ENCODE measurements at places on chromosomes 16 and 17.

GRCh38 chr17:68394608-68395331, 62.5 kb downstream of the WIPI1 start:
- no peak for DNase-seq

- no peak for DNase-seq
These were observed 119.5 kb downstream of the PARN start for GRCh38 chr16:14510581-14510938.

GRCh38 chr17:11176549-11176948, 64.5 kb upstream of the SHISA6 start:
- DNase-seq = no peak

GRCh38 chr17:31511195-31511578, 119.7 kb downstream of the RAB11FIP4 start:
- DNase-seq = no peak

GRCh38 chr17:21524211-21524591, 148.0 kb downstream of the KCNJ12 start:
- DNase-seq = no peak

DNA sequence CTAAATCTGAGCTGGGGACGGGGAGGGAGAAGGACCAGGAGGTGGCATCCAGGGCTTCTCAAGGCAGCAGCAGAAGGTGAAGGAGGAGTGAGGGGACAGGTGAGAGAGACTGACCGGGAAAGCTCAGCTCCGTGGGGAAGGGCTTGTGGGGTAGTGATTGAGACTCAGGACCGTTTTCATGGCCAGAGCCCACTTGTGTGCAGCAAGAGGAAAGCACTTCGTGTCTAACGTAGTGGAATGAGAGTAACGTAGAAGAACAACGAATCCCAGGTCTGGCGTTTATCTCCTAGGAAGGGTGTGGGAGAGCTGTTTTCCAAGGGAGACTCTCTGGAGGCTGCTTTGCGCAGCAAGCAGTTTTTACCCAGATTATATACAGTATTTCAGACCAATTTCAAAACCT, 1.3 kb upstream of the CDH3 start:
- DNase-seq = no peak

- no peak for DNase-seq
These were observed 20.0 kb upstream of the WFIKKN2 start for GRCh38 chr17:50815400-50815799.

DNA sequence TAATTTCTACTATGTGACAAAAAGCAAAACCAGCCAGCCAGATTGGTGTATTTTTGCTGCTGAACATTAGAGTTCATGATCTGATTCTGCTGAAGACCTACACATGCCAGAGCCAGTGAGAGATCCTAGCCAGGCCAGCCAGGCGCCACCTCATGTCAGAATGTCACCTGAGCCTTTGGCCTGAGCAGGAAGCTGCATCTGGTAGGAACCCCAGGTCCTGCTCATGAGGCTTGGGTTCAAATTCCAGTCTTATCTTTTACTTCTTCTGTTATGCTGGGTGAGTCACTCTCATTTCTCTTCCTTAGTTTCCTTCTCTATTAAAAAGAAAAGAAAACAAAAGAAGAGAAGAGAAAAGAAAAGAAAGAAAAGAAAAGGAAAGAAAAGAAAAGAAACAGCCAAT, 585.1 kb upstream of the CDH5 start:
- no peak for DNase-seq

GRCh38 chr17:66713533-66714042, 121.3 kb upstream of the CACNG5 start:
- no peak for DNase-seq

DNA sequence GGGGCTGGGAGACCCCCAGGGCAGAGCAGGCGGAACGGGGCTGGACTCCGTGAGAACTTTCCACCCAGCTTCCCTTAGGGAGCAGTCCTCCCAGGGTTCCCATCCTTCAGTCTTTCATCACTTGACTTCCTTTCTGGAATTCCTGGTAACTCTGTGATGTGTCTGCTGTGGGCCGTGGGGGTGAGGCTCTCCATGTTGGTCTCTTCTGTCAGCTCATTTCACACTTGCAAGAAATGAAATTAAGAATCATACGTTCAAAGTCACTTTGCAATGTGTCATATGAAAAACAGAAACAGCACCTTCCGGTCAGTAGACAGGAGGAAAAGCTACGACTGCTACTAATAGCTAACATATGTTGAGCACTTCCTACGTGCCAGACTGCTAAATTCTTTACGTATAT, 5.4 kb upstream of the BBS2 start:
- peak; percentile 48 for DNase-seq

DNA sequence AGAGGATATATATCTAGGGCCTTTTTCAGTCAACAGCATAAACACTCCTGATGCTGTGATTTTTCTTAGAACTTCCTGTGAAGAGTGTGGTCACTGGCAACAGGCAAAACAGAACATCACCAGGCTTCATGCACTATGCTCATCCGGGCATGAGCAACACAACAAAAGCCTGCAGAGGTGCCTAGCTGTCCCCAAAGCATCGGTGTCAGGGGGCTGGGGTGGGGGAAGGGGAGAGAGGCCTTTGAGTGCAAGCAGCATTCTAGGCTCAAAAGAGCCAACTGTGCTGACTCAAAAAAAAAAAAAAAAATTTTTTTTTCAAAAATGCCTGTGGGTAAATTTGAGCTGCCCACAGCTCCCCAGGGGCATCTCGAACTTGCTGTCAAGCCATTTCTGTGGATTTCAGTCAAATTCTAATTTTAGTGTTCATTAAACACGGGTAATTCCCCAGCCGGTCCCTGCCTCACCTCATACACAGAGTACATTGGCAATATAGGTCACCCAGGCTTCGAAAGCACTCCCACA, 194.6 kb upstream of the DYNLRB2 start:
- no peak for DNase-seq

DNA sequence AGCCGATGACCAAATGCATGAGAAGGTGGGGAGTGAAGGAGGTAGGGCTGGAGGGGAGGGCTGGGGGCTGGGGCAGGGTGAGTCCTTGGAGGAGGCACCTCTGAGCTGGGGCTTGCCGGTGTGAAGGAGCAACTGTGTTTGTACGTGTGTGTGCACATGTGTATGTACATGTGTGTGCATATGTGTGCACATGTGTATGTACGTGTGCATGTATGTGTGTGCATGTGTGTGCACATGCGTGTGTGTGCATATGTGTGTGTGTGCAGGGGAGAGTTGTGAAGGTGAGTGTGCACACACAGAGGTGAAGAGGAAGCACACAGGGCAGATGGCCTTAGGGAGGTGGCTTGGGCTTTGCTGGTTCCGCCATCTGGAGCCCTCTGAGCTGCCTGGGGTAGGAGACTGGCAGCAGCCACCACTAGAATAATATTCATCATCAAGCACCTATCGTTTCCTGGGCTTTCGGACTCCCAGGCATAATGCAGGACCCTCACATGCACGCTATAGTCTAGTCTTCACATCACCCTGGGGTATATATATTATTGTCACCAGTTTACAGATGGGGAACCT, 120.9 kb upstream of the CDC42EP4 start:
- no peak for DNase-seq

GRCh38 chr16:11572301-11572995, 14.3 kb downstream of the LITAF start:
- no peak for DNase-seq

GRCh38 chr16:57245472-57246113, 534 bp downstream of the ARL2BP start:
- DNase-seq = no peak

DNA sequence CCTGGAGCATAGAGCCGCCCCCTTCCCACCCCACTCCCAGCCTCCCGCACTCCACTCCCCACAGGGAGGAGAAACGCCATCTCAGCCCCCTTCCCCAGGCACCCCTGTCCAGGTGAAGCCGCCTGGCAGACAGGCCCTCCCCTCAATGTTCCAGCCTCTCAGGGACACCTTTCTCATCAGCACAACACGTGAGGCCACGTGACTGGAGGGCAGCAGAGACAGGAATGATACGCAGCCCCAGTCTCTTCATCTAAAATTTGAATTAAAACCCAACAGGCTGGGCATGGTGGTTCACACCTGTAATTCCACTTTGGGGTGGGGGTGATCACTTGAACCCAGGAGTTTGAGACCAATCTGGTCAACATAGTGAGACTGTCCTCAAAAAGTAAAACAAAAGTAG, 20.2 kb upstream of the AATK start:
- DNase-seq = no peak

GRCh38 chr17:50533720-50534148, 1.2 kb downstream of the EPN3 start:
- no peak for DNase-seq

- no peak for DNase-seq
These were observed 27.2 kb upstream of the TOB1 start for GRCh38 chr17:50893183-50893993.

DNA sequence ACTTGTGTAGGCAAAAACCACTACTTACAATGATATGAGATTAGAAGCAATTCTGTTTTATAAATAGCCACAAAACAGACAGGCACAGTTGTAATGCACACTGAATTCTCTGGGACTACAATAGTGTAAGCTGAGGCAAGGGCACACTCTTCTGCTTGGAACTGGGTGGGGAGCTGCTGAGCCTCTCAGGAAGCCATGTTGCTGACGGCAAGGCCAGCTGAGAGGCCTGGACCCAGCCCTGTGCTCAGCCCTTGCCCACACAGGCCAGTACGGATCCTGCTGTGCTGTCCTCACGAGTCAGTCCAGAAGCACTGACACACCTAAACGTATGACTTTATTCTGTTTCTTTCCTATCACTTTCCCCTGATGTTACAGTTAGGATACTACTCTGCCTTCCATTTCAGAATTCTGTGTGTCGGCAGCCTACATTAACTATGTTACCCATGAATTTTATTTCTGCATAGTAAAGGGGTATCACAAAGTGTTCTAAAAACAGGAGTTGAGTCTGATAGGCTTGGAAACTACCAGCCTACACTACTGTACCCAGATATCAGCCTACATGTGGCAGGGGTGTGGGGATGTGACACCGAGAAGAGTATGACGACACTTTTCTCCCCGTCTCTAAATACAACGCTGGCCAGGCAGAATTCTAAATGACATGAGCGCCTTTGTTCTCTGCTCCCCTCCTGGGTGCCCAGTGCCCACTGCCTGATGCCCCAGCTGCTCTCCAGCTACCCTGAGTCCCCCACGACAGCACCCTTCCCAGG, 41.1 kb upstream of the FAAP100 start:
- DNase-seq = no peak

DNA sequence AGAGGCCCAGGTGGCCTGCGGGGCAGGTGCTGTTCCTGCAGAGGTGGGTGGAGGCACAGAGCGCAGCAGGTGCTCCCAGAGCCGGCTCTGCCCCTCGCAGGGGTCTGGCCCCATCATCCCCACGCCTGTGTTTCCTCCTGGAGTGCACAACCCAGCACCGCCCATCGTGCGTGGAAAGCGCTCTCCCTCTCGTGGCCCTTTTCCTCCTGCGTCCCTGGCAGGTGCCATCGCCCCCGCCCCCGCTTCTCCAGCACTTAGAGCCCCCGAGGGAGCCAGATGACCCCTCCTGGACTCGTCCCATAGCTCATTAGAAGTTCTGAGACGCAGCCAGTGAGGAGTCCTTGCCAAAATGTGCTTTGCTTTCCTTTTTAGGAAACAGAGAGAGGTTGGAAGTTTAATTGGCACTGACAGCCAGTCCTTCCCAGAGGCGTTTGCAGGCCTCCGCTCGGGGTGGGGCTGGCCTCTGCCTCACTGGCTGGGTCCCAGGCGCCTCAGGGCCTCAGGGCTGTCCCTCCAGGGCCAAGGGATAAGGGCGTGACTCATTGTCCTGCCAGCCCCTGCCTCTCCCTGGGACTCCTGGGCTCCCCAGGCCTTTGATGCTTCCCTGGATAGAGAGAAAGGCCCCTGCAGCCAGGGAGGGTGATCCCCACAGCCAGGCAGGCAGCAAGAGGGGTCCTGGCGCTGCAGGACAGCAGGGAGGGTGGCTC, 32.2 kb upstream of the CHMP6 start:
- no peak for DNase-seq

GRCh38 chr16:13359835-13360234, 458.4 kb downstream of the SHISA9 start:
- no peak for DNase-seq

DNA sequence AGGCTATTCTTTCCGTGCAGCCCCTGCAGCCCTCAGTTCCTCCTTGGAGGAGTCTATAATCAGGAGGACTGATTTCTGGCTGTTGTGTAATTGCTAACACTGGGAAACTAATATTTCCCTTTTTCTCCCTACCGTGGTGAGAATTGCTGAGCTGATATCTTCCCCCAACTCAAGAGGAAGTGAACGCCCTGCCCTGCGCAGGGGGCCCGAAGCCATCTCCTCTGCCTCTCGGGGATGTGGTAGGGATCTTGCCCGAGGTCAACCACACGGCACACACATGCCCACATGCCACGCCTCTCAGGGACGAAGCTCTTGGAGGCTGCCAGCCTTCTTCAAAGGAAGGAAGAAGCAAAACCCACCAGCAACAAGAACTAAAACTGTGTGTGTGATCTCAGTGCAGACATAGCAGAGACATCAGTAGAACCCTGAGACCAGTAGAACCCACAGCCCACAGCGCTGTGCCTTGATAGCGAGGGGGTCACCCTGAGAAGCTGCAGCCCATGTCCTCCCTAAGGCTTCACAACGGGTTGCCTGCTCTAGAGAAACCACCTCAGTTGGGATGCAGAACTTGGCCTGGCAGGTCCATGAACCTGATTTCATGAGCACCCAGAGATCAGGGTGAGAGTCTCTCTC, 8.9 kb upstream of the ULK2 start:
- no peak for DNase-seq

DNA sequence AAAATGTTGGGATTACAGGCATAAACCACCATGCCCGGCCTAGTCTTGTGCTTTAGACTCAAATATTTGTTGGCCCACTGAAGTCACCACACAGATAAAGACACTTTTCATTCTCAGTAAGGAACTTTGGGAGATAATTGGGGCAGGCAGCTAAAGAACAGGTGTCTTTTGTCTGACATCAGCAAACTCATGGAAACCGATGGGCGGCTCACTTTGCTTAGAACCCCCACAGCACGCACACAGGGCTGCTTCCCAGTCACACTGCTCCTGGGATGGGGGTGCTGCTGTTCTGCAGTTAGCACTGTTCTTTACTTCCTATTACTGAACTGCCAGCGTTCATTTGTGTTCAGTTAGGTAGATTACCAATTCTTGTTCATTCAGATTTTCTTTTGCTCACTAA, 18.0 kb upstream of the BRCA1 start:
- no peak for DNase-seq

DNA sequence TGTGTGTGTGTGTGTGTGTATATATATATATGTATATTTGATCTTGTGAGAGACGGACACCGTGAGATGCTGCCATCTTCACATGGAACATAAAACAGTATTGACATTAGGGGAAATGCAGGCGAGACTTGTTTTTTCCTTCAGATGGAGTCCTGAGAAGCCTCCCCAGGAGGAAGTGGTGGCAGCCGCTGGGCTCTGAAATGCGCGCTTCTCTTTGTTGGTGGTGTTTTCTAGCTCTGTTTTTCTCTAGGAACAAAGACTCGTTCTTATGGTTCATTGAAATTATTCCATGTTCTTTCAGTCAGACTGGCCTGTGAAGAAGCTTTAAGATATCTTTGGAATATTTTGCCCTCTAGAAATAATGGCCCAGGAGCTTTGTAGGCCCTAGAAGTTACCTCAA, 32.9 kb downstream of the SNX29 start:
- no peak for DNase-seq

GRCh38 chr16:66247516-66248481, 118.7 kb upstream of the CDH5 start:
- no peak for DNase-seq

- no peak for DNase-seq
These were observed 287.3 kb upstream of the FOXF1 start for GRCh38 chr16:86222965-86223551.
